ENCODE measurements at places on chromosomes 4 and X.

DNA sequence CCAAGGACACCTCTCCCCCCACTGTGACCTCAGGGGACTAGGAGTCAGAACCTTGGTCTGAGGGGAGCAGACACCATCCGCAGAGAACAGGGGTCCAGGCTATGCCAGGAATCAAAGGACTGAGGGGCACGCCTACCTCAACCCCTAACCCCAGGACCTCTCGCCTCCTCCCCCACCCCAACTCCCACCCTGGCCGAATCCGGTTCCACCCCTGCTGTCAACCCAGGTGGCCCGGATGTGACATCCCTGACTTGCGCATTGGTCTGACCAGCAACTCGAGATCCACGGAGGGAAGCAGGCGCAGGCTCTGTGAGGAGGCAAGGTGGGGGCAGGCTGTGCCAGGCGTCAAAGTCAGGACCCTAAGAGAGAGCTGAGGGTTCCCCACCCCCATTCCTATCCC, 468 bp upstream of the MAGEA4 start:
- no peak for DNase-seq

DNA sequence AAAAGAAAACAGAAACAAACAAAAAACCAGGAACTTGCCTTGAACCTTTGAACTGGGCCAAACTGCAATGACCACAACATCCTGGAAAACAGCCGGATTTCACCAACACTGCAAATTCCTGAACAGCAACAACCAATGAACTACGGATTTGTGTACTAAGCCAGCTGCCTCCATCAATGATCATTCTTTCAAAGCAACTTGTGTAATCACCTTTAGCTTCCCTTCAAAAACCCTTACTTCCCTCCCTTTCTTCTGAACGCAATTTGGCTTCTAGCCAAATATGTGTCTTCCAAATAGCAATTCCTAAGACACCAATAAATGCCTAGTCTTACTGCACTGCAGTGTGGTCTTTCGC, 98.5 kb upstream of the FAM47C start:
- no peak for DNase-seq

- DNase-seq, result no peak
These were observed 137.4 kb downstream of the GABRA3 start for GRCh38 chrX:152313529-152314302.

GRCh38 chr4:127503111-127503510, 129.6 kb upstream of the INTU start:
- no peak for DNase-seq

DNA sequence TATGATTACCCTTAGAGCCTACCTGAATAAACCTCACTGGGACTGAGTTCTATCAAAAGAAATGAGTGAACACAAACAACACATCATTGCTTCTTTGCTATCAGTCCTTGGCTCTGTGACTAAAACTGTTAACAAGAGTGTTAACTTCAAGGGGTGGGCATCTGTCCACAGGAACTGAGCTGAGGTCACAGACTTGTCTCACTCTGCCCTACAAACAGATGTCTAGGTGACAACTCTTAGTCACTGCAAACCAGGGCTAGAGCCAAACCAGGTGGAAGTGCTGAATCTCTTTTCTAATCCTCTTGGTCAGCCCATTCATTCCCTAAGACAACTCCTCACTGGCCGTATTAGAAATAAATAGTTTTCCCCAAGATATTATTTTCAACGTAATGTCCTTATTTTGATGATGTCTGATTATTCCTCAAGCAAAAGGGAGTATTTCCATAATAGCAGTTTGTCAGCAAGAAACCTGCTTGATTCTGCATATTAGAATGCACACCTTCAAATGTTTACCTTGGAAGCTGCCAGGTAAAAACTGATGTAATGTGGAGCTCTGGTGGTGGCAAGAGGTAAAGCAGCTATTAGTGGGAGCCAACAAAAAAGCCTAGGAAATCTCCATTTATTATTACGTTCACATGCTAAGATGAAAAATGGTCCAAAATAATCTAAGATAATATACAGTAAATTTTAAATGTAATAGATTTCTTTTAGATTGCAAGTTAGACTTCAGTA, 4.0 kb downstream of the COL25A1 start:
- DNase-seq, result no peak

- DNase-seq, result no peak
These were observed 138.0 kb upstream of the USP9X start for GRCh38 chrX:40947276-40947675.

DNA sequence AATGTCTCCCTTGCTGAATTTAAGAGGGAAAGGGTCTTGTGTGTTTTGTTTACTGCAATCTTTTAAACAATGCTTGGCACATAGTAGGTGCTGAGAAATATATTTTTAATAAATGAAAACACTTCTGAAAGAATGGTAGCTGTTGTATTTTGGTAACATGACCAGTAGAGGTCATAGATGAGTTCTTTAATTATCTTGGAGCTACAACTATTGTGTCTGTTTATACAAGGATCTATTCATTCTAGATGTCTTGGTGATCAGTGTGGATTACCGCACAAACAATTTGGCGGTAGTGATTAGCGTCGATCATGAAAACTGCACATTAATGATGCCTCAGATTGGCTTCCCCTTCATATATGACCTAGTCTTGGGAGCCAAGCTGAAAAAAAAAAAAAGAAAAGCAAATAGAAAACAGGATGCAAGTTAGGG, 21.4 kb upstream of the SCRG1 start:
- no peak for DNase-seq

Data from stimulated activated CD4-positive, alpha-beta T cell treated with anti-CD3 and anti-CD28 coated beads, Interleukin-12 subunit alpha, Interleukin-12 subunit beta, amount 100 ng/mL, for 24 hours (primary cell).